Cortex of kidney (tissue), 1 donor: ENCODE measurements at places on chromosomes 3 and 15.

DNA sequence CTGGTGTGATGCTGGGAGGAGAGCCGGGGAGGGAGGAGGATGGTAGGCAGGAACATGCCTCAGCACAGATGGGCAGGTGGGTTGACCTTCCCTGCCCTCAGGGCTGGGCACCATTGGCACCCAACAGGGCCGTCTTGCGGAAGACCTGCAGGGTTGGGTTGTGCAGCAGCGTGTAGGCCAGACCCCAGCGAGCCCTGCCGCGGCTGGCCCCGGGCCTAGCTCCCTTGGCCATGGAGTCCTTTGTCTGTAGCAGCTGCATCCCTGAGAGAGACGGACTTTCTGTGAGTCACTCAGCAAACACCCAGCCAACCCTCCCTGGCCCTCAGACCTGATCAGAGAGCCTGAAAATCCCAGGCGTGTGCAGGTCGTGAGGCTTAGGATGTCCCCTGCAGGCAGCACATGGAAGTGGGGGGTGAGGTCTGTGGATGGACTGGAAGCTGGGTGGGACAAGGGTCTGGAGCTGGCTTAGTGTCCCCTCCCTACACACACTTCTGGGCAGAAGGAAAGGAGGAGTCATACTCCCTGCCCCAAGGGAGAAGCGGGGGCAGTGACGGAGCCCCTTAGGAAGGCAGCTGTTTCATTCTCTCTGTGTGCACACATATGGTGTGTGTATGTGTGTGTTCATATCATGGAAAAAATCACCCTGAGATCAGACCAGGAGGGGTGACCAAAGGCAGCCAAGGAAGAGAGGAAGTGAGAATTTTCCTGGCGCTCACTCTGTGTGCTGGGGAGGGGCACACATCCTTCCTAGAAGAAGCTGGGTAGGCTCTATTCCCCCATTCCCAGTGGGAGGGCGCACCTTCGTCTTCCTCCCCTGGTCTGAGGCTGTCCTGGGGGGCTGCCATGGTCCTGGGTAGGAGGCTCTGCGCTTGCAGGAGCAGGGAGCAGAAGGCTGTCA lies 6.7 kb downstream of the ISLR start:
- no peak for DNase-seq

GRCh38 chr3:104176706-104177105 lies 1190.0 kb upstream of the ALCAM start:
- DNase-seq, result no peak

DNA sequence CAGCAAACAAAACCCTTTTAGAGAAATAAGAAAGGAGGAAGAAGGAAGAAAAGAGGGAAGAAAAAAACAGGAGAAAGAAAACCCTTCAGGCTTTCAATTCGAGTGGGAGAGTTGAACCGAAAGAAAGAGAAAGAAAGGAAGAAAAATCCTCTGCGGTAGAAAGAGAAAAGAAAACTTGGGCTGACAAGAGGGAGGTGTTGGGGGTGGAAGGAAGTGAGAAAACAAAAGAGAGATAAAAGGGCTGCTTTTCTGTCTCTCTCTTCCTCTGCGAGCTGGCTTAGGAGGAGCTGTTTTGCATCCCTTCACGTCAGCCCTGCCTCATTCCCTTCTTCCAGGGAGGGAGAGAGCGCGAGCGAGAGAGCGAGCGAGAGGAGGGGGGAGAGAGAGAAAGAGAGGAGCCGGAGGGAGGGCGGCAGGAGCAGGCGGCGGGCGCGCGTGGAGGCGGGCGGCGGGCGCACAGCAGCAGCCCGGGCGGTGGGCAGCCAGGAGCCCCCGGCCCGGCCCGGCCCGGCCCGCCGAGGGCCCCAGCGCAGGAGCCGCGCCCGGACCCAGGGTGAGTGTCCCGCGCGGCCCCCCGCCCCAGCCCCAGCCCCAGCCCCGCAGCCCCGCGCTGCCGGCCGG lies at the start of gene ZNF710:
ZNF710 (plus strand) TSS at position 263 of the 621 bp plus-strand sequence. CDS start 65,814 bp downstream, outside the sequence.
- DNase-seq, result no peak

GRCh38 chr15:38795471-38796245 lies 231.0 kb upstream of the RASGRP1 start:
- no peak for DNase-seq

DNA sequence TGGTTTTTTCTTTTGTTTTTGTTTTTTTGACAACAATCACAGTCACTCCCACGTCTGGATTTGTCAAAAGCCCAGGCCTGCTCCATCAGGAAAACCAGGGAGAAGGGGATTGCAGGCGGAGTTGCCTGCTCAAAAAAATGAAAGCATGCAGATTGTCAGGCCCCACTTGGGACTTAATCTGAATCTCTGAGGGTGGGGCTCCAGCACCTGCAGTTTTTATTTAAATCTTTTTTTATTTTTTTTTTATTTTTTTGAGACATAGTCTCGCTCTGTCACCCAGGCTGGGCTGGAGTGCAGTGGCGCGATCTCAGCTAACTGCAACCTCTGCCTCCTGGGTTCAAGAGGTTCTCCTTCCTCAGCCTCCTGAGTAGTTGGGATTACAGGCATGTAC lies 140.9 kb downstream of the FOXP1 start:
- DNase-seq, result no peak

- DNase-seq, result no peak
Measured at GRCh38 chr3:149648525-149648924, 9.3 kb downstream of the WWTR1 start.

DNA sequence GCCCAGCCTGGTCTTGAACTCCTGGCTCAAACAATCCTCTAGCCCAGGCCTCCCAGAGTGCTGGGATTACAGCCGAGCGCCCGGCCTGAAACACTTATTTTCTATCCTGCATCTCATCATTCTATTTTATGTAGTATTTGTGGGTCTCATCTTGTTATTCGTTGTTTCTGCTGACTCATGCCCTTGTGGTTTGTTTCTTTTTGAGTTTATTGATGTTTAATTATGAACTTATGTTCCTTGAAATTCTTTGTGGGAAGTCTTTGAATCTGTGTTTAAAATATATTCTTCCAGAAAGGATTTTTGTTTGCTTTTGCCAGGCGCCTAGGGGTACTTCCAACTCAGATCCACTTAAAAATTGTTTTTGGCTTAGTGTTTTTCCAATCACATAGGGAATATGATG lies 78.3 kb upstream of the C15orf39 start:
- DNase-seq, result no peak

DNA sequence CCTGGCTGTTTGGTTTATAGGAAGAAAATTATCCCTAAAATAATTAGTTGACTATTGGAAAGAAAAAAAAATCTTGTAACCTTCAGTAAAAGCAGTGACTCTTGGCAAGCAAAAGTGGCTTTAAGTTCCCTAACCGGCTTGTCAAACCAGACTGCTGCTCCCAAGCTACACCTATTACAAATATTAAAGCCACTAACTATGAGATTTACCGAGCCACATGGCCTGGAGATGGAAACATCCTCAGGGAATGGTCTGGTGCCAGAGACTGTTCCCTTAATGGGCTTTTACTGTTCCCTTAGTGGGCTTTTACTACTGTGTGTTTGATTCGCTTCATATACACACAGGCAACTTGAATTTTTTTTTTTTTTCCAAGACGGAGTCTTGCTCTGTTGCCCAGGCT lies 35.9 kb upstream of the ZNF774 start:
- no peak for DNase-seq

DNA sequence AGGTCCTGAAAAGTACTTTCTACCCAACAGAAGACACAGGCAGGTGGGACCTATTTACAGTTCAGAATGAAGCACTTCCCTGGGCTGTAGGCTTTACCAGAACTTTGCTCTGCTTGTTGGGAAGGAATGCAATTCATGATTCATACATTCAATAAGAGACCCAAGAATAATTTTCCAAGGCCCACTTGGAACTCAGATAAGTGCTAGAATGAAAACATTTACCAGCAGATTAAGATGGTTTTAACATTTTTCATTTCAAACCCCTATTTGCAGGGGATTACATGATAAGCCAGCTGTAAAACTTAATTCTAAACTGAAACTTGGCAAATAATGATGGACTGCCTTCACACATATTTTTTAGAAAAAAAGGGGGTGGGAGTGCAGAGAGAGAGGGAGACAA lies 417.2 kb downstream of the ERC2 start:
- DNase-seq, result no peak

GRCh38 chr15:78680431-78681075 lies 39.5 kb upstream of the CHRNB4 start:
- DNase-seq, result no peak

DNA sequence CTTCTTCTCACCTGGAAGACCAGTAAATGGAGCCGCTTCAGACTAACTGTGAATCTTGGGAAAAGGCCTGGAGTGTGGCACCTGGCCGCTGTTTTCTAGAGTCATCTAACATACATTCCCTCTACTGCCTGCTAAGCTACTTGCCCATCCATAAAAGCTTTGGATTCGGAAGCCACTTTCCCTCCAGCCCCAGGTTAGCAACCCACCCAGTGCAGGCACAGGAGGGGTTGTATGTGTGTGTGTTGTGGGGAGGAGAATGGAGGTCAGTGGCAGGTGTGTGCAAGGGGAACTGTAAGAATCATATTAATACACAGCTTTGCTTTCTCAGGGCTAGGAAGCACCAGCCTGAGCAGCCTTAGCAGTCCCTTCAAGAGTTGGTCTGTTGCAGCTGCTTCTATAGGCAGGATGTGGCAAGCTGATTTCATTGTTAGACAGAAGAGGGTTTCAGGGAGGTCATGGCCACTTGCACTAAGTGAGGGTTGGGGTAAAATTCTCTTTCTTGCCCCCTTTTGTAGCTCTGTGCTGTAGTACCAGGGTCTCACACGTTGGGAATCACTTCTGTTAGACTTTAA lies 8.9 kb downstream of the NSUN3 start:
- no peak for DNase-seq

GRCh38 chr3:33858131-33858530 lies 59.7 kb downstream of the PDCD6IP start:
- DNase-seq, result no peak

GRCh38 chr15:62840526-62841268 lies 201.8 kb upstream of the TPM1 start:
- no peak for DNase-seq

GRCh38 chr3:165799026-165799425 lies 38.2 kb downstream of the BCHE start:
- DNase-seq, result no peak

- DNase-seq, result no peak
Measured at GRCh38 chr15:78244101-78244500, 9.7 kb upstream of the ACSBG1 start.

DNA sequence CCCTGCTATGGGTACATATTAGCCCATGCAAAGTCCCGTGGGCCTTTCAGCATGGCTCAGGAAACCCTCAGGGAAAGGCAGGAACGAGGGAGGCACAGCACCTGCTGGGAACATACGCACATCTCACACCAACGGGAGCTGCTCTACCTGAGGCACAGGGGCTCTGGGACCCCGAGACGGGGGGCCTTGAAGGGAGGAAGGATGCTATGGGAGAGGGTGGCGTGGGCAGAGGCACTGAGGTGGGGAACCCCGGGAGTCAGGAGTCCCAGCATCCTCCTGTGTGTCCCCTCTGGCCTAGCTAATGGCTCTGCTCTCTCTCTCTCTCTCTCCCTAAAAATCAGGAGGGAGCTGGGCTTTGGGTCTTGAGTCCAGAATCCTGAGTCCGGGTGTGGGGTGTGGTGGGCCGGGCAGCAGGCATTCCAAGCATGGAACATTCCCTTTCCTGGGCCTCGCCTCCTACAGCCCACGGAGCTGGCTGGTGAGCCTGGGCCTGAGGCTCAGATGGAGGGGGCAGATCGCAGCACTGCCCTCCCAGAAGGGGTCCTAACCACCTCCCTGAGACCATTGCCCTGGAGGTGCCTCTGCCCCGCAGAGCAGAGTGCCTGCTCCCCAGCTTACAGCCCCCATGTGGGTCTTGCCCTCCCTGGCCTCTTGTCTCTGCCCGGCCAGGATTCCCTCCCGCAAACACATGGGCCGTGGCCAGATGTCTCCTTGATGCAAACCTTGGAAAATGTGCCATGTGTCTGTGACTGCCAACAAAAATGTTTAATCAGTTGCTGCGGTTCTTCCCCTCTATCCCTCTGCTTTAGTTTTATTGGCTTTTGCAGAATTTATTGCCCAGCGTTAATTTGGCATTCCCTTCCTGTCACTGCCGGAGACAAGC lies 101.6 kb downstream of the TMEM266 start:
- DNase-seq, result no peak

- DNase-seq, result no peak
Measured at GRCh38 chr15:94576889-94577533, 345.6 kb downstream of the MCTP2 start.

DNA sequence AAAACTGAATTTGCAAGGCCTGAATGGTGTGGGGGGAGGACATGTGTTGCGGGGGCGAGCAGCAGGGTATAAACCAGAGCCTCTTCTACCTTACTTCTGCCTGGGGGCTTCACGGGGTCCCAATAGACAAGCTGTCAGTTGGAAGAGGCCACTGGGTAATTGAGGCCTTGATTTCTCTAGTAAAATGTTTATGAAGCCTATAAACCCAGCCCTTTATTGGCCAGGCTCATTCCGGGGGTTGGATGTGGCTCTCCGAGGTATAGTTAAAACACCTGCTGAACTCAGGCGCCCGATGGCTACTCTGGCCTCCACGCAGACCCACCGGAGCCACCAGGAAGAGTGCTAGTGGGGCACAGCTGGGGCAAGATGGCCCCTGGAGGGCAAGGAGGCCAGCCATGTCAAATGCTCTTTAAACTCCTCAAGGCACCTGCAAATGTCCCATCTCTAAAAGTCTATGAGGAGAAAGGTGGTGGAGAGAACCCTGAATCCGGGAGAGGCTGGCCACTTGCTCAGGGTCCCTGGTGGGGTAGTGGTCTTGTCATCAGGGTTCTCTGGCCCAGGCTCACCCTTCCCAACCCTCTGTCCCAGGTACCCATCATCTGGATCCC lies 34.3 kb downstream of the IGDCC3 start:
- DNase-seq, result no peak

GRCh38 chr15:65824941-65825544 lies 33.0 kb upstream of the DENND4A start:
- DNase-seq, result no peak

DNA sequence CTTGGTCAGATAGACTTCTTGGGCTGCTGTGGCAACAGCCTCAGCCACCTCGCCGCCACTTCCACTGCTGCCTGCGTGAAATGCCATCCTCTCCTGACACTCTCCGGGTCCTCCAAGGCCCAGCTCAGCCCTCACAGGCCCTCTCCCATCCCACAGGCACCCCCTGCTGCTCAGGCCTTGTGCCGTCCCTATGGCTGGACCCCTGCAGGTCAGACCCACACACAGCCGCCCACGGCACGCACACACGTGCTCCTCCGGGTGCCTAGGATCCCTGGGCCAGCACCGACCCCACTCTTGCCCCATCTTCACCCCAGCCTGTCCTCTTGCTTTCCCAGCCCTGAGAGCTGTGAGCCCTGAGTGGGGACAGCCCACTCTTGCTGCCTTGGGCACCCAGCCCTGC lies 19.7 kb downstream of the CFAP100 start:
- DNase-seq, result no peak
